ENCODE measurements at places on chromosomes 4 and X.

GRCh38 chr4:104901438-104901837 is 245.2 kb upstream of the TET2 start:
- no peak for DNase-seq

GRCh38 chrX:42128587-42128986 is 205.2 kb upstream of the CASK start:
- DNase-seq = peak; percentile 67

DNA sequence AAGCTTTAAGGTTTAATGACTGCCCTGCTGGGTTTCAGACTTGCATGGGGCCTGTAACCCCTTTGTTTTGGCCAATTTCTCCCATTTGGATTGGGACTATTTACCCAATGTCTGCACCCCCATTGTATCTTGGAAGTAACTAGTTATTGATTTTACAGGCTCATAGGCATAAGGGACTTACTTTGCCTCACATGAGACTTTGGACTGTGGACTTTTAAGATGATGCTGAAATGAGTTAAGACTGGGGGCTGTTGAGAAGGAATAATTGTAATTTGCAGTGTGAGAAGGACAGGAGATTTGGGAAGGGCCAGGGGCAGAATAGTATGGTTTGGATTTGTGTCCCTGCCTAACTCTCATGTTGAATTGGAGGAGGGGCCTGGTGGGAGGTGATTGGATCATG is 260.7 kb downstream of the SNCA start:
- DNase-seq = no peak

GRCh38 chr4:153375303-153375702 is 30.8 kb downstream of the MND1 start:
- DNase-seq = no peak

- DNase-seq = no peak
Measured at GRCh38 chr4:3280466-3280865, 12.4 kb upstream of the RGS12 start.

DNA sequence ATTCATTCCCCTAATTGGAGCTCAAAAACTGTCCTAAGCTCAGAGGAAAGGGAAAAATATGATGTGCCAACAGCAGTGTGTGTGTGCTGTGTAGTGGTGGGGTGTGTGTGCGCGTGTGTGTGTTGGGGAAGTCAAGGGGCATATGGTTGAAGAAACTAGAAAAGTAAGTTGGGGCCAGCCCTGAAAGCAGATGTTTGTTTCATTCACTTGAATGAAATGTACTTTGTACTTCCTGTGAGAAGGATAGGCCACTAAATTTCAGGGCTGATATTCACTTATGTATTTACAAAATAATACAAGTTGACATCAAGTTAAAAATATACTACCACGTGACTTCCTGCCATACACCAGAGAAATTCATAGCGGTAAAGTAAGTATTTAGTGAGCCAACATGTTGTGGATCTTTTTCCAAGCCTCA is 151.3 kb upstream of the JADE1 start:
- DNase-seq = no peak

GRCh38 chrX:19867938-19868337 is 19.5 kb downstream of the SH3KBP1 start:
- no peak for DNase-seq

DNA sequence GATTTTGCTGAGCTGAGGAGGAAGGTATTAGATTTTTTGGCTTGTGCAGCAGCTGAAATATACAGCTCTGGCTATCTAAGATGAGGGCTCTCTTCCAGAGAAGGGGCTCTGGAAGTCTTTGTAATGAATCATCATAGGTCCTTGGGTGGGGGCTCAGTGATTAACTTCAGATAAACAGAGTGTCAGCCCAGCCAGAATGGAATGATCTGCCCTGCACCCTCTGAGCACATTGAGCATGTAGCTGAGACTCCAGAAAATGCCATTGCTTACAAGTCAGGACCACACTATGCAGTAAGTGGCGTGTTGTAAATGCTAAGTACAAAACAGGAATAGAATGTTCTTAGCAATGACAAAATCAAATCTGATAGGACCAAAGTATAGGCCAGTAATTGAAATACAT is 836.0 kb downstream of the PDHA2 start:
- DNase-seq = no peak

DNA sequence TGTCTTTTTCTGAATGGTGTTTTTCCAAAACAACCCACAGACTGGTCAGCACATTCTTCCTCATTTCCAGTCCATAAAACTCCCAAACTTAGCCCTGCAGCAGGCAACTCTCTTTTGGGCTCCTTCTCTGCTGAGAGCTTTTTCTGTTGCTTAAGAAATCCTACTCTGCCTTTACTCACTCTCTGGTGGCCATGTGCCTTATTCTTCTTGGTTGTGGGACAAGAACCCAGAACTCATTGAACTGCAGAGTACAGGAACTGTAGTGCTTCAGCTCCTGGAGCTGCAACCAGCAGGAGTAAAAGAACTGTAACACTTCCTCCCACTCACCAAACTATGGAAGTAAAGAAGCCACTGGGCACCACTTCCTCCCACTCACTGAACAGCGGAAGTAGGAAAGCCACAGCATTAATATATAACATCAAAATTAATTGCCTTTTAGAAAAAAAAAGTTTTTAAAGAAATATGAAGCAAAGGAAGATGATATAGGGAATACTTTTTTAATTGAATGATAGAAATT is 864.1 kb upstream of the PCDH10 start:
- DNase-seq = no peak

DNA sequence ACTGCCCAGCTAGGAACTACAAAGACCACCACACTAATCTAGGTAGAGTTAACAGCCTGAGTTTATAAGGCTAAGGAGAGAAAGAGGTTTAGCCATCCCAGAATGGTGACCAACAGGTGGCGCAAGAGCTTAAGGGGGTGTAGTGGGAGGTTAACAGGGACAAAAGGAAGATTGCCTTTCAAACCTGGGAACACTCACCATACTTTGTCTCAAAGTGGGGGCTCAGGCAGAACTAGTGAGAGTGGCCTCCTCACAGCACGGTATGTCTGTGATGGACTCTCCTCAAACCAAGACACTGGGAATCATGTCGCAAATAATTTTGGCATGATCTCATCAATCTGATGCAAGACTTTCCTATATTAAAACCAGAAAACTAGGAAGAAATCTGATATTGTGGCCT is 23.4 kb downstream of the CCNI start:
- DNase-seq = peak; percentile 87

- no peak for DNase-seq
Measured at GRCh38 chr4:184689681-184690080, 40.1 kb downstream of the PRIMPOL start.

Measured in activated CD4-positive, alpha-beta T cell treated with anti-CD3 and anti-CD28 coated beads, Interleukin-2, amount 10 ng/mL, durations not matched to agents 24 days and 14 days (primary cell).